ENCODE measurements at places on chromosomes 6 and 20.

DNA sequence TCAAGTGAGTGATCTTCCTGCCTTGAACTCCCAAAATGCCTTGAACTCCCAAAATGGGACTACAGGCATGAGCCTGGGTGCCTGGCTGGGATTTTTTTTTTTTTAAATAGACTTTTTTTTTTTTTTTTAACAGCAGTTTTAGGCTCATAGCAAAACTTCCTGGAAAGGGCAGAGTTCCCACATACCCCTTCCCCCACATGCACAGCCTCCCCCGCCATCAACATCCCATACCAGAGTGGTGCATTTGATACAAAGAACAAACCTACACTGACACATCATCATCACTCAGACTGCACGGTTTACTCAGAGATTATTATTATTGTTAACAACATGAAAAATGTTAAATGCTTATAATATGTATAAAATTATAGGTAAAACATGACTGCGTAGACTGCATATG lies 26.0 kb downstream of the UQCC1 start:
- DNase-seq, result no peak

GRCh38 chr6:18600255-18600654 lies 213.1 kb downstream of the RNF144B start:
- DNase-seq, result no peak

DNA sequence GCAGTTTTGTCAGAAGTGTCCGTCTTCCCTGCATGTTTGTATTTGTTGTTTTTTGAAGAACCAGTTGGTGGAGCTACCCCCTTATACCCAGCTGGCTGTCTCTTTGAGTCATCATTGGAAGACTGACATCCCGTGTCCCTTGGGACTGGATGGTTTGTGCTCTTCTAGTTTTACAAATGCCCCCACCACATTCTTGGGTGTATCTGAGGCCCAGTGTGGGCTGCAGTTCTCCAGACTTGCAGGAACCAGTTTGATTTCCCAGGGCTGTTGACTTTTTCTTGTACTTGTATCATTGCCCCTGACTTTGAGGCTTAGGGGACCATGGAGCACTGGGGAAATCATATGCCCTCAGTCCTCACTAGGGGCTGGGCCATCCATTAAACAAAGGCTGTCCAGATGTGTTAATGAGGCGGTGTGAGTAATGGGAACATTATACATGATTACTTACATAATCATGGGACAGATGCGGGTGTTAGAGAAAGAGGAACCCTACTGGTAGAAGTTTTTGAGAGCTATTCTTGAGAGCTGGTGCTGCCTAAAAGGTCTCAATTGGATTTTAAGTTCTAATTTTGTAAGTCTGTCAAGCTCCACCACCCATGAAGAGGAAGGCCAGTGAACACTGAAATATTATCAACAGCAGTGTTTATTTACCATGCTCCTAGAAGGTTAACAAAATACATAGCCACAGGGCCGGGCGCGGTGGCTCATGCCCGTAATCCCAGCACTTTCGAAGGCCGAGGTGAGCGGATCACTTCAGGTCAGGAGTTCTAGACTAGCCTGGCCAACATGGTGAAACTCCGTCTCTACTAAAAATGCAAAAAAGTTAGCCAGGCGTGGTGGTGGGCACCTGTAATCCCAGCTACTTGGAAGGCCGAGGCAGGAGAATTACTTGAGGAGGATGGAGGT lies 8.5 kb downstream of the JARID2 start:
- DNase-seq, result no peak

GRCh38 chr6:56244528-56245253 lies 2.7 kb downstream of the COL21A1 start:
- DNase-seq, result no peak

DNA sequence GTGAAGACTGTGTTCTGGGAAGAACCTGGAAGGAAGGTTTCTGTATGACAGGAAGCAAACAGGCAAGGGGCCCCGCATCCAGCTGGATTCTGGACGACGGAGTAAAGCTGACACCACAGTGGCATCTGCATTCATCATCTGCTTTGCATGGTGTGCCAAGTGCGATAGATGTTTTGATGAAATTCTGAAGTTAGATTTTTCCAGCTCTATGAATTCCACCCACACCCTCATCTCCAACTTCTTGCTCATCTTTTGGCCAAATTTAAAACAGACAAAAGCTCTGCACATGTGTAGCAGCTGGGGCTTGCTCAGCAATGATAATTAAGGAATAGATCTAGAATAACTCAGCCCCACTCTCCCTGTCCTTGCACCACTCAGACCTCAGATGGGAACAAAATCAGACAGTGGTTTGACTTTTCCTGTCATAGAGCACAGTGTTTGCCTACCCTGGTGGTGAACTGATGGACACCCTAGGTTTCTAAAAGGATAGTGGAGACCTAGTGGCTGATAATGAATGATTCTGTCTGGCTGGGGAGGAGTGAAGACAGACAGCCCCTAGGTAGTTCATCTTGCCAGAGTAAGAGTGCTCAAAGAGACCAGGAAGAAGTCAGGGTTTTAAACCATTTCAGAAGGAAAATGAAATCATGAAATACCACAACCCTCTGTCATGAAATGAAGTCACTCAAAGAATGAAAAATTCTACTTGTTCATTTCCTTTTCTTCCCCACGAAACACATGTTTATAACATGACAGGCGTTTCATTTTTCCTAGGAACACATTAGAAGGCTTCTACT lies 85.8 kb downstream of the BCAS1 start:
- DNase-seq, result no peak

GRCh38 chr6:5961836-5962235 lies 44.9 kb downstream of the NRN1 start:
- DNase-seq, result no peak

DNA sequence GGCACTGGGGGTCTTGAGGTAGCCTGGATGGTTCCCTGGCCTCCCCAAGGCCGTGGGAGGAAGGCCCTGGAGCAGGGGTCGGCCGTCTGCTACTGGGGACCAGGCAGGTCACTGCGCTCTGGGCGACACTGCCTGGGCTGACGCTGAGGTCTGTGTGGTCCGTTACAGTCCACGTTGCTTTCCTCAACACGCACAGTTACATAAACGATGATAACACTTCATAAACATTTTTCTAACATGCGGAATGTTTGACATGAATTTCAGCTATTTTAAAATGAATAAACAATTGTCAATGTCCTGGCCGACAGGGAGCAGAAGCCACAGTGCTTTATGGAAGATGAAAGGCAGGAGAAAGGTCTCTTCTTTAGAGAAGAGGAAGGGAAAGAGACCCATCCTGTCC lies 10.2 kb upstream of the RBBP8NL start:
- no peak for DNase-seq

GRCh38 chr6:169868458-169868857 lies 117.0 kb downstream of the ERMARD start:
- DNase-seq, result peak; percentile 40

DNA sequence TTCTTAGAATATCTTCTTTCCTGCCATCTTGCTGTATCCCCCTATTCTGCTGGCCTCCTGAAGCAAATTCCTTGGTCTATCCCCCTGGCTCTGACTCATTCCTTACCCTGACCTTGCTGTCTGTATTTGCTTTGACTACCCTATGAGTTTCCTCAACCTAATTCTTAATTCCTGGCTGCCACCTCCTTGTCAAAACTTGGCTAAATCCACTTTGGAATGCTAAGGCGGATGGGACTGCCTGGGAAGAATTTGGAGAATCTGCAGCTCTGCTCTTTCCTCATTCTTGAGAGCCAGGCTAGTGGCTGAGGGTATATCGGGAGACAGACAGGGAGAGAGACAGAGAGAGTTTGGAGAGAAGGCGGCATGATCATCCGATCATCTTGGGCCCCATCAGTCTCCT lies 24.4 kb downstream of the CAP2 start:
- DNase-seq, result no peak

DNA sequence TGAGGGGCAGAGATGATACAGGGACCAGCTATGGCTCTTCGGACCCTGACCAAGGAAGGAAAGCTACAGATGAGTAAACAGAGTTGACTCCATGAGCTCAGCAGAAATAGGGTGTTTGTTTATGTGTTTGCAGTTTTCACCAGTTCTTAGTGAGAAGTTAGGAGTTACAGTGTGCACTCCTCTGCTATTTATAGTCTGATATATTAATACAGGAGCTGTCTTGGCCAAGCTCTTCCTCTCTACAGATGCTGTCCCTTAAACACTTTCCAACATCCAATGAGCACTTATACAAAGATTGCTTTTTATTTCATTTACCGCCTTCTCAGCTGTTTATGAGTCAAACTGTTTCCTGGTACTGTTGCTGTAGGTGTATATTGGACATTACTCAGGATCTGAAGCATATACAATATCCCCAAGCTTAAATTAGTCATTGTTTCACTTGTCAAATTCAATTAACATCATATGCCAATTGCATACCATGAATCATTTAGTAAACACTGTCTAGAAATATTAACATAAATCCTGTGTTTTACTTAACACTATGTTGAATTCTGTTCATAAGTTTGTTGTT lies 618.0 kb downstream of the PRKN start:
- no peak for DNase-seq

- DNase-seq, result no peak
Measured at GRCh38 chr6:49528571-49528970, 21.9 kb upstream of the C6orf141 start.

GRCh38 chr6:85136310-85136709 lies 313.6 kb upstream of the NT5E start:
- DNase-seq, result no peak

- DNase-seq, result no peak
Measured at GRCh38 chr20:63924241-63924640, 29.3 kb downstream of the DNAJC5 start.

DNA sequence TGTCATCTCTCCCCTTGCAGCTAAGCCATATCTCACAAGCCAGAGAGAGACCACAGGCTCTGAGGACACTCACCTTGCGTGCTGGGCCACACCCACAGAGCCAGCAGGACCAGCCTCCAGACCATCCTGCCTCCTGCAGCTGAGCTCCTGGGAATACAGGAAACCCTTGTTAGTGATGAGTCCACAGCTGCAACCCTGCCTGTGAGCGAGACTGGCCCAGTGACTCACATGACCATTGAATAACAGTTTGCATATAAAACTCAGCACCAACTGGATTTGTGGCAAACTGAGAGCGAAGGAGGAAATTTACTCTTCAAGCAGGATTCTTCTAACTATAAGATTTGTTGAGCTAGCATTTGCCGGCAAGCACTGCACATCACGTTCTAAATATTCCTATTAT lies 3.0 kb downstream of the THBS2 start:
- DNase-seq, result no peak

GRCh38 chr20:5890773-5891441 lies 59.4 kb downstream of the TRMT6 start:
- DNase-seq, result no peak

GRCh38 chr6:15518878-15519277 lies 143.9 kb downstream of the DTNBP1 start:
- no peak for DNase-seq

DNA sequence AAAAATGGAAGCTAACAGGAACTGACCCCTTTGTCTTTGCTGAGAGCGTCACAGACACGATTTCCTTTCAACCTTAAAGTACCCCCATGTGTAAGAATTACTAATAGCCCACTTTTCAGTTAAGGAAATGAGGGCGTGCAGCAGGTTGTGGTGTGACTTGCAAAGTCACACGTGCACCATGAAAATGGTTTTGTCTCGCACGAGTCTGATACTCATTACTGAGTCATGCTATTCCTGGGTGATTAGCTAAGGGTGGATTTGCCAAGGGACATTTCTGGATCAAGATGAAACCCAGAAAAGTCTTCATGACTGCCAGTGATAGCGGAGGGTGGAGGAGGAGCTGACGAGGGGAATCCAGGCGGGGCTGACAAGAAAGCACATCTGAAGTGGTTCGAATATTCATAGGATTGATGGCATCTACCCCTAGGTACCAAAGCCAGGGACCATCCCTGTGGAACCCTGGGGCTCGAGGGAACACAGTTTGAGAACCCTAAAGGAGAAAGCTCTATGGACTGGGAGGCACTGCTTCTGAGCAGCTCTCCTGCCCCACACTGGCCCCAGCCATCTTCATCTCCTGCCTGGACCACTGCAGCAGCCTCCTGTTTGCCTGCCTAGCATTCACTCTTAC lies 12.1 kb upstream of the NFATC2 start:
- no peak for DNase-seq

- DNase-seq, result no peak
Measured at GRCh38 chr6:112691289-112691688, 344.2 kb downstream of the RFPL4B start.

- no peak for DNase-seq
Measured at GRCh38 chr20:45991616-45992015, 17.1 kb upstream of the MMP9 start.

DNA sequence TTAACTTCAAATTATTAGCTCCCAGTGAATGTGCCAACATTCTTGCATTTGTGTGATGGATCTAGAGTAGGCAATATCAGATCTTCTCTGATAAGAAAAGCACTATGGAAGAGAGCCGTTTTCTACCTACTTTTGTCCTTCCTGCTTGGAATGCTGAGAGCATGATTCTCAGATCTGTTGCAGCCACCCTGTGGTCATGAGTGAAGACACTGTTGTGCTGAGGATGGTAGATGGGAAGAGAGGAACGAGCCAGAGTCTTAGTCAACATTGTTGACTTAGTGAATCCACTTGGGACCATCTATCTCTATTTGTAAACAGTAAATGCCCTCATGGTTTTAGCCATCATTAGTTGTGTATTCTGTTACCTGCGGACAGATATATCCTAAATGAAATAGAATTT lies 202.6 kb downstream of the CD109 start:
- DNase-seq, result no peak

DNA sequence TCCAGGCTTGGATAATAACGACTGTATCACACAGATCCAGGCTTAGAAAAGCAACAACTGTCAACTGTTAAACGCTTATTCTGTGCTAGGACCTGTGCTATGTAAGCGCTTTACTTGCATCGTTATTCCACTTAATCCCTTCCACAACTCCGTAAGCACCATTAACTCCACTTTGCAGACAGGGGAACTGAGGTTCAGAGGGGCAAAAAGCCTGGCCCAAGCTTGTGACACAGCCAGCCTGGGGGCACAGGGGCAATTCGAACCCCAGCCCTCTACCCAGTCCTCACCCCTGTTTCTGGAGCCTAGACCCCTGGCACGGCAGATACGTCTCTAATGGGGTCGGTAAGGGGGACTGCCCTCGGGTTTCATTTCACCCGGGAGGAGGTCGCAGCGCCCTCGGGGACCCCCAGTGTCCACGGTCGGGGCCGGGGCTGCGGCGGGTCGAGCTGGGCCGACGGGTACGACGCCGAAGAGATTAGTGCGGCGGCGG lies 411 bp downstream of the DSN1 start:
- DNase-seq, result no peak

DNA sequence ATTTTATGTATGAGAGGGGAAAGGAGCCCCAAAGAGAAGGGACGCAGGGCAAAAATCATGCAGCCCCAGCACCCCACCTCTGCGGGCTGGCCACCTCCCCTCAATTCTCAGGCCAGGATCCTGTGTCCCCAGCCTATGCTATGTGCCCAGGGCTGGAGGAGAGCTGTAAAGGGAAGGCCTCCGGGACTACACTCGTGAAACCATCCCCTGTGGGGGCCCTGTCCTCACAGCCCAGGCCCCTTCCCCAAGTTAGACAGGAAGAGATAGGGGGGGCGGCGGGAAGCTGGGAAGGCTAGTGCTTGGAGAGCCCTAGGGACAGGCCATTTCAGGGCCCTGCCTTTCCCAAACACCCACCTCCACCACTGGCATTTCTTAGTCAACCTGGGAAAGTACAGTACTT lies 1.4 kb upstream of the COL11A2 start:
- DNase-seq, result no peak

- no peak for DNase-seq
Measured at GRCh38 chr6:101224751-101225150, 168.8 kb upstream of the GRIK2 start.

- no peak for DNase-seq
Measured at GRCh38 chr6:52661551-52661950, 9.4 kb upstream of the TMEM14A start.

Data from stimulated activated CD4-positive, alpha-beta T cell treated with anti-CD3 and anti-CD28 coated beads, Interleukin-1b, Interleukin-23, amount 100 ng/mL, for 48 hours (primary cell).